Stimulated activated CD8-positive, alpha-beta memory T cell treated with anti-CD3 and anti-CD28 coated beads, Interleukin-12 subunit alpha, Interleukin-12 subunit beta, amount 100 ng/mL, for 1 hour (primary cell): ENCODE measurements at places on chromosomes 4 and X.

GRCh38 chr4:157265281-157265680 lies 44.8 kb downstream of the GRIA2 start:
- DNase-seq = no peak

DNA sequence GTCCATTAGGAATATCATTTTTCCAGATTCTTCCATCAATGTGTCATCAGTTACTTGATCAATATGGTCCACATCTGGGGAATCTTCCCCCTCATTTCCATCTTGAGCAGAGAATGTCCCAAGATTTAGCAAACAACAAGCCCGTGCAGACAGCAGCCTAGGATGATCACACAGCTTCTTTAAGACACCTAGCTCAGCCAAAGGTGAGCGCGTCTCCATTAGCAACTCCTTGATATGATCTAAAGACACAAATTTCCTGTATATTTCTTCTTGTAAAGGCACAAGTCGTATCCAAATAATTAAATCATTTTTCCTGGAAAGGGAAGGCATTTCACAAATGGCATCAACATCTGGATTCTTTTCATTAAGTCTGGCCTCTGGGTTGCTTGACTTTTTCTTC lies 25.8 kb downstream of the PIN4 start:
- no peak for DNase-seq

GRCh38 chr4:29565256-29565655 lies 1154.9 kb upstream of the PCDH7 start:
- no peak for DNase-seq

- DNase-seq = no peak
Observed at GRCh38 chrX:13620207-13620606, 32.7 kb upstream of the TCEANC start.

GRCh38 chr4:165328101-165328425 lies 594 bp downstream of the MSMO1 start:
- no peak for DNase-seq

DNA sequence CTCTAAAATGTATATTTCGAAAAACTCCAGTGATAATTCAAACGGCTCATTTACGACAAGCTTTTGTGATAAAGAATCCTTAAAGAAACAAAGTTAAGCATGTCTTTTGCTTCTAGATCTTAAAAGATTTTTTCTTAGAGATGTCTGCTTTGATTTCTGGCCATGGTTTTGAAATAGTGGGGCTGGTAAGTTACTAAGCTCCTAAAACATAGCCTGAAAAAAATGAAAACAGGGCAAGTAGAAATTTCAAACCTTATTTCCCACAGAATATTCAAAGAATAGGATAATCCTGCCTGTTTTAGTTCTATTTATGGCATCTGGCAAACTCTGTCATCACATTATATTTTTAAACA lies 318.3 kb downstream of the ARHGAP24 start:
- DNase-seq = no peak

- DNase-seq = no peak
Observed at GRCh38 chr4:22534374-22534773, 18.5 kb upstream of the ADGRA3 start.

- no peak for DNase-seq
Observed at GRCh38 chr4:174156239-174156826, 127.1 kb downstream of the FBXO8 start.

DNA sequence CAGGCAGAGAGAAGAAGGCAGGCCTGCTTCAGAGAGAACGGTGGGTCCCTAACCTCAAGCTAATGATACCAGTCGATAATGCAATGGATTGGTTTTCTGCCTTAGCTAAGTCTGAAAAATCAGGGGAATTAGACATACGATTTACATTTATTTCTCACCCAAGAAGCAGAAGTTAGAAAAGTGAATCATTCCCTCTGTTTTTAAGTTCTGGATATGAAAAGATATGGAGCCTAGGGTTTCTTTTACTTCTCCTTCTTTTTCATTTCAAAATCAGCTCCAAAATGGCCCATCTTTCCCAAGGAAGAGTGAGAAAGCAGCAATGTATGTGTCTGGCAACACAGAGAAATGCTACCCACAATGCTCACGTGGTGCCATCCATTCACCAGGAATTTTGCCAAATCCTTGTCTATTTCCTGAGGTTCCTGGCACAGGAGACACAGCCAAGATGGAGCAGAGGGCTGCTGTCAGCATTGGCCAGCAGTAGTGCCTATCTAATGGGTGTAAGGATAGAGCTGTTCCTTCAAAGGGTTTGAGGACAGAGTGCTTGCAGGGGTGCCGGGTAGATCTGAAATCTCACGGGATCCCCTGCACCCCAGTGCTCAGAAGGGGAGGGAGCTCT lies 231.5 kb downstream of the MAML3 start:
- DNase-seq = no peak

- DNase-seq = no peak
Observed at GRCh38 chrX:3066555-3066954, 25.3 kb downstream of the ARSF start.

GRCh38 chrX:133380711-133381619 lies 34.3 kb downstream of the GPC4 start:
- DNase-seq = no peak

- DNase-seq = no peak
Observed at GRCh38 chr4:4501679-4502078, 40.2 kb downstream of the STX18 start.

DNA sequence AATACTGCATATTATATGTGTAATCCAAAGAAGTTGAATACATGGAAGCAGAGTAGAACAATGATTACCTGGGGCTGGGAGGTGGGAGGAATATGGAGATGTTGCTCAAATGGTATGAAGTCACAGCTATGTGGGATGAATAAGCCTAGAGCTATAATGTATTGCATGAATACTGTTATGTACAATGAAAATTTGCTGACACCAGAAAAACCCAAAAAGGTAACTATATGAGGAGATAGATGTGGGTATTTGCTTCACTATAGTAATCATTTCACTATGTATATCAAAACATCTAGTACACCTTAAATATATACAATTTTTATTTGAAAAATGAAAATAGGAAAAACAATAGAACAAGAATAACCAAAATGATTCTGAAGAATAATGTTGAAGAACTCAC lies 11.2 kb downstream of the PAGE3 start:
- no peak for DNase-seq

- DNase-seq = no peak
Observed at GRCh38 chr4:8922481-8922880, 50.8 kb upstream of the HMX1 start.

DNA sequence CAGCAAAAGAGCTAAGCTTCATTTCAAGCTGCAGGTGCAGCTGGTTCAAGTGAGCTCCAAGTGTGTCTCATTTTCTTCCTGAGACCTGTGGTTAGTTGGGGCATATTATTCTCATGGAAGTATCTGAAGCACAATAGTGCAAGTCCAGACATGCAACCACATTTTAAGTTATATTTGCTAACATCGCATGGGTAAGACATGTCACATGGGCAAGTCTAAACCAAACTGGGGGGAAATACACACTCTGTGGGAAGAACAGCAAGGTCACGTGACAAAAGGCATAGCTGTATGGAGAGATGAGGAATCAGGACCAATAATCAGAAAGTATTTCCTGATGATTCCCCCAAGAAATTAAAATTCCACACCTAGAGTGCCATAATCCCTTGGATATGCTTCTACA lies 94.9 kb upstream of the NDP start:
- no peak for DNase-seq

DNA sequence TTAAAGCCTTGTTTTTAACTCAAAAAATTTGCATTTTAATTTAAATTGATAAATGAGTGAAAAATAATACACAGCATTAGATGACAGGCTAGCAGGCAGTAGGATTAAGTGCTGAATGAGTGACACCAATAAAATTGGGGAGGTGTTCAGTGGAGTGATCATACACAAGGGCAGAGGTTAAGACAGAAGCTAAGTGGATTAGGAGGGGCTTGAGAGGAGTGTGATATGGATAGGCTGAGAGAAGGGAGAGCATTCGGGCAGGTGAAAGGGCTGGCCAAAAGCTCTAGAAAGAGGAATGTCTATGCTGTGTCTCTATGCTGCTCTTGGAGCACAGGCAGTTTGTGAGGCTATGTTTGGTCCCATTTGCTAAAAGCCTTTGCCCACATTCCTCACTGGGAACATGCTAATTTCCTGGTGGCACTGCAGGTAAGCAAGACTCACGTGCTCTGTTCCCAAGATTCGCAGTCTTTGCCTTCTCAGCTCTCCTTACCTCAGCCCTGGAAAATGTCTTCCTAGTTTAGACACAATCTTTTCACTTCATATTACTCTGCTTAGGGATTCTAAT lies 52.8 kb upstream of the CCSER1 start:
- DNase-seq = no peak

GRCh38 chr4:98662626-98663225 lies 4.3 kb upstream of the TSPAN5 start:
- DNase-seq = no peak

- no peak for DNase-seq
Observed at GRCh38 chr4:78079726-78080430, 22.8 kb downstream of the FRAS1 start.

- no peak for DNase-seq
Observed at GRCh38 chr4:63922146-63922545, 487.1 kb downstream of the TECRL start.

DNA sequence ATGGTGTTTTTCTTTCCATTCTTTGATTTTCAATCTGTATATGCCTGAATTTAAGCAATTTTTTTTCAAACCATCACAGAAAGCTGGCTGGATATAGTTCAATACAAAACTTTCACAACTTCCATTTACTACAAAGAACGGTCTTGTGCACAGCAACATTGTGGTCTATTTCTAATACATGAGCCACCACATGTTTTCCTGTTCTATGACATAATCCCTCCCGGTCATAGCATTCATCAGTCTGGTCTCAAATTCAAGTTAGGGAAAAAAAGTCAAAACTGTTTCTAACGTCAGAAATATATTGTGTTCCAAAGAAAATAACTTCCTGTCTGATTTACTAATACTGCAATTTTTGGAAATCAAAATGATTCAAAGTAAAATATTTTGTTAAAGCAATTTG lies 7.5 kb upstream of the CXCL6 start:
- DNase-seq = no peak

- peak; percentile 69 for DNase-seq
Observed at GRCh38 chrX:103310555-103311398, at the start of gene BEX2. TSS of gene BEX2 (minus strand) at chrX:103310990. CDS start at chrX:103309976, 1,014 bp downstream.

DNA sequence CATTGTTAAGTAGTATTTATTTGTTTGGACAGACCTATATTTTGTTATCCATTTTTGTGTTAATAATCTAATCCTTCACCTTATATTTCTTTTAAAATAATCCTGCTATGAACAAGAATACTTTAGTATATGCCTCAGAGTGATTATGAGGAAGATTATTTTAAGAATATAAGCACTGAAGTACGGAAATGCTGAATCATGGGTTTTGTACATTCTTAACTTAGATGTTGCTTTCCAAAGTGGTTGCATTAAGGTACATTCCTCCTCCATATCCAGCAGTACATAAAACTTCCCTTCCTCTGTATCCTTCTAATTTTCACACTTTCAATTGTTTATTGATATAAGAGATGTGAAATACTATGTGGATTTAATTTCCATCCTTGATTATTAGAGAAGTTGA lies 491.4 kb upstream of the GRID2 start:
- DNase-seq = no peak

GRCh38 chr4:189096717-189097116 lies 844.0 kb upstream of the FRG1 start:
- no peak for DNase-seq

GRCh38 chr4:81455897-81456296 lies 15.8 kb downstream of the RASGEF1B start:
- no peak for DNase-seq

GRCh38 chr4:120915336-120915735 lies 7.2 kb downstream of the PRDM5 start:
- DNase-seq = no peak

DNA sequence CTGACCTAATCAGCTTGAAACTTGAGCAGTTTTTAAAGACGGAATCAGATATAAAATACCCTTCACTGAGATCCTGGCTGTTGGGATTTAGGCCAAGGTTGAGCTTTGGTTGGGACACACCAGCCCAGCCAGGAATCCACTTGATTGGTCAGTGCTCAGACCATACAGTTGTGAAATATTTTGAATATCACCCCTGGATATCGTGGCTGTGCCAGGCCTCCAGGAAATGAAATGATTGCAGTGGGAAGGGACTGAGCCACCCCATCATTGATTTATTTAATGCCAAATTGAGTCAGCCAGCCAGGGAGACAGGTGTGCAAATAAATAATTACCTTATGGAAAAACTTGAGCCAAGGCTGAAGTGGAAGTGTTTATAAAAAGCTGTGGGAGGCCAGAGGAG lies 128.4 kb upstream of the SCML1 start:
- DNase-seq = no peak

DNA sequence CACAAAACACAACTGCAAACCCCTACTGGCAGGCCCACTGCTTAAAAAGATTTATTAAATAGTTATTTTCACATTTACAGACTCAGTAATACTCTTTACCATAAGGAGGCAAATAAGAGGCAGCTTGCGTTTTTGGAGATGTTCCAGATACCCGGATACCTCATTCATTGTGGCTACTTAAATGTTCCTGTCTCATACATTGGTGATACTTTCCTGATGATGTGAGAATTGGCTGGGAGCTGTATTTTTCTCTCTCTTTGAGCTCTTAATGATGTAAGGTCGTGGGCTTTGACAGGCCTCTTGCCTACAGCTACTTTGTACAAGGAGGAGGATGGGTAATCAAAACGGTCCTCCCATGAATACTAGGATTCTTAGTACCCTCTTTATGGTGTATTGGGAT lies 101.5 kb downstream of the AKAP4 start:
- no peak for DNase-seq

DNA sequence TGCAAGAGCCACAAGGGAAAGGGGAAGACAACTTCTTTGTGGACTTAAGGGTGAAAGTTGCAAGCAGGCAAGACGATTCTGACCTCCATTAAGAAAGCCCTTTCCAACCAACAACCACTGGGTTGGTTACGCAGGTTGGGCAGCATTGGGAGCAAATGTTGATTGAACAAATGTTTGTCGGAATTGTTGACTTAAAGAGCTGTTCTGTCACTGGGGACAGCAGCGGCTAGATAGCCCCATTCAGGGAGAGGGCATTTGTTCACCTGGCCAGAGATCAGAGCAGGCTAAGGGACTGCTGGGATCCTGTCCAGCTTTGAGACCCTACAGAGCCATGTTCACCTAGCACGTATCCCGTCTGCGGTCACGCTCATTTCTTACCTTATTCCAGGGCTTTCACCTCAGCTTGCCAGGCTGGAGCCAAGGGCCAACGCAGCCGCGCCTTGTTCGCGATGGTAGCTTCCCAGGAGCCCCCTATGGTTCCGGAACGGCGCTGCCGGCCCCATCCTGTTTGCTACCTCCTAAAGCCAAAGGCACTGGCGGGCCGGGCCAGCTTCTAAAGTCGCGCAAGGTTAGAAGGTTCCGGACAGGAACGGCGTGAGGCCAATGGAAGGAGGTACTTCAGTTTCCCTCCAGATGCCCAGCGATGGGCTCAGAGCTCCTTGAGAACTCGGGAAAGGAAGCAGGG lies 24.6 kb downstream of the F9 start:
- no peak for DNase-seq

- DNase-seq = no peak
Observed at GRCh38 chr4:69830560-69831269, 29.2 kb downstream of the SULT1E1 start.

GRCh38 chr4:80726471-80726870 lies 304.0 kb upstream of the BMP3 start:
- DNase-seq = no peak

- no peak for DNase-seq
Observed at GRCh38 chrX:151184705-151185104, 8.3 kb downstream of the GPR50 start.

- DNase-seq = no peak
Observed at GRCh38 chr4:171035909-171036308, 777.3 kb upstream of the GALNTL6 start.
